ENCODE measurements at places on chromosomes 5 and 9.
A peak's percentile ranks its signal among the peaks of the same experiment; 100 is the strongest.

- H3K36me3 ChIP-seq: no peaks in the 10 kb centered on the region
- H3K27me3 ChIP-seq: no peaks in the 10 kb centered on the region
- no peak overlapping the region for H3K4me3 ChIP-seq
Observed at GRCh38 chr5:14440582-14441431, 140.8 kb upstream of the OTULINL start.

DNA sequence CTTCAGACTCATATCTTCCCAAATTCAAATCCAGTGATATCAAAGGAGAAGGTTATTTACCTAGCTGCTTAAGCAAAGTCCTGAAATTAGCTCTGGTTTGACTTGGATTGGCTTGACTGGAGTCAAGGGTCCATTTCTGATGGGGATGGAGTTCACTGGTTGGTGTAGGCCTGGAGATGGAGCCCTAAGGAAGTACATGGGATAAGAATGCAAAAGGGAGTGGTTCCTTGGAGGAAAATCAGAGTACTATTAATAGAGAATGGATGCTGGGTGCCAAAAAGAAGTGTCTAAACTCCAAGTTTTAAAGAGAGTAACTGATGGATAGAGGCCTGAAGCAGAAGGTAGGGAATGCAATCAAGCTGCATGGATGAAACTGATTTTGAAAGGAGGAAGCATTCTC is 13.8 kb downstream of the TXNDC8 start:
- no peaks in the 10 kb centered on the region for H3K4me1 ChIP-seq
- H3K27me3 ChIP-seq: peaks cover 5% of the 10 kb centered on the region
- DNase-seq: no peak

DNA sequence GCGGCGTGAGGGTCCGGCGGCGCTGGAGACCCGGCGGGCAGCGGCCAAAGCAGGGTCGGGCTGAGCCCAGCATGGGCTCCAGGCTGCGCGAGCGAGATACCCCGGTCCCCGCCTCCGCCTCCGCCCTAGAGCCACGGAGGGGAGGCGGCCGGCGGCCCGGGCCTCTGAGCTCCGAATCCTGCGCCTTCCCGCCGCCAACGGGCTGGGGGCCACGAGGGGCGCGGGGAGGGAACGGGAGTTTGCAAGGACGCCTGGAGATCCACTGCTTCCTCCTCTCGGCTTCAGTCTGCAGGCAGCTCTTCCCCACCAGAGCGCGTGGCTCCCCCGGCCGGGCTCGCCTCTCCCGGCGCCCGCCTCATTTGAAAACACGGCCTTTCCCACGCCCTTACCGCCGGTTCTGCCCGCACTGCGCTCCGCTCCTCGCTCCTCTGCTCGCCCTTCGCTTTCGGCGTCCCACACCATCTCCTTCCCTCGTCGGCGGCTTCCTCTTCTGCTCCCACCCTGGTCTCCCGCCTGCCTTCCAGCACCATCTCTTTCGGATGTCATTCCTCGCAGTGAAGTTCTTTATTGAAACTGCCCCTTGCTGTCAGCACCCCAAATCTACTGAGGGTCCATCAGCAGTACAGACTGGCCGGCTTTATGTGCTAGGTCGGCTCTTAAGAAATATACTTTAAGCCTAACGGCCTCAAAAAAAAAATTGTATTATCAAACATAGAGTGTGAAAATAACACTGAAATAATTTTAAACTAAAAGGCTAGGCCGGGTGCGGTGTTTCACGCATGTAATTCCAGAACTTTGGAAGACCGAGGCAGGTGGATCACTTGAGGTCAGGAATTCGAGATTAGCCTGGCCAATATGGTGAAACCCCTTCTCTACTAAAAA is 105.0 kb upstream of the FAM120A start:
- H3K4me1 ChIP-seq: peaks cover 4% of the 10 kb centered on the region
- no peak overlapping the region for H3K27ac ChIP-seq
- no peak for DNase-seq
- peak overlapping the region; percentile 60 for H3K4me3 ChIP-seq
- H3K27me3 ChIP-seq: peaks cover 71% of the 10 kb centered on the region
- no peaks in the 10 kb centered on the region for H3K36me3 ChIP-seq

GRCh38 chr9:35288778-35289177 is 127.0 kb downstream of the UNC13B start:
- no peaks in the 10 kb centered on the region for H3K36me3 ChIP-seq
- no peak overlapping the region for H3K4me3 ChIP-seq
- no peak overlapping the region for H3K27ac ChIP-seq
- DNase-seq: no peak

DNA sequence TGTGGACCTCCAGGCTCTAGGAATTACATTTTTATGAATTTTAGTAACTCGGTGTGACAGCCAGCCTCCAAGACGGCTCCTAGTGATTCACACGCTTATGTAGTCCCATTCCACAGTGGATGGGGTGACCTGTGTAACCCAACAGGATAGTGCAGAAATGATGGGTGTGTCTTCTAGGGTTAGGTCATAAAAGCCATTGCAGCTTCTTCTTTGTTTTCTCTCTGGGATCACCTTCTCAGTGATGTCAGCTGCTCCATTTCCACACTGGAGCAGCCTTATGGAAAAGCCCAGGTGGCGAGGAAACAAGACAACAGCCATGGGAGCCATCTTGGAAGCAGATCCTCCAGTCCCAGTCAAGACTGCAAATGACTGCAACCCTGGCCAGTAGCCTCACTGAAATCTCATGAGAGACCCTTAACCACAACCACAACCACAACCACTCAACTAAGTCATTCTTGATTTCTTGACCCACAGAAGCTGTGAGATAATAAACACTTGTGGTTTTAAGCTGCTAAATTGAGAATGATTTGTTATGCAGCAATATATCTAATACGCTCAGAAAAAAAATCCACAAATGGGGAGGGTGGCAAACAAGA is 5.1 kb upstream of the GNPDA1 start:
- peaks cover 5% of the 10 kb centered on the region for H3K27me3 ChIP-seq
- peak overlapping the region; percentile 64 for H3K27ac ChIP-seq

DNA sequence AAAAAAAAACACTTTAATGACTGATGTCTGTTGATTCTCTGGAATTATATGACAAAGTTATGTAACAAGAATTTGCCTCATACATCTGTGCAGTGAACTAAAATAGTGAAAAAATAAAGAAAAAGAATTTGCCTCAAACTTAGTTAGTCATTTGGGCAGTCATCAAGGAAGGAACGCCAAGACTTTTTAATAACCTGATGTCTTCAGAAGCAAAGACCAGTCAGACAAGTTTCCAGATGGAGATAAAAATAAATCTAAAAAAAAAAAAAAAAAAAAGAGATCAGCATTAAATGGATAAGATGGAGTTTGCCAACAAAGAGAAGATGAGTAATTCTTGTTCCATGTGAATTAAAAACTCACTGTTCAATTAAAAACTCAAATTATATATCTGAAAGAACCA is 52.3 kb upstream of the JMY start:
- DNase-seq: no peak
- no peaks in the 10 kb centered on the region for H3K36me3 ChIP-seq
- H3K27me3 ChIP-seq: no peaks in the 10 kb centered on the region
- no peak overlapping the region for H3K27ac ChIP-seq
- H3K4me3 ChIP-seq: no peak overlapping the region
- H3K4me1 ChIP-seq: no peaks in the 10 kb centered on the region

All from natural killer cell treated with Interleukin-12 subunit alpha and Interleukin-12 subunit beta and Interleukin-15 and Interleukin-18, amount 100 ng/mL, for 72 hours (primary cell).